ENCODE measurements at places on chromosomes 12 and 14.
A peak's percentile ranks its signal among the peaks of the same experiment; 100 is the strongest.

- DNase-seq, result peak; percentile 16
Measured at GRCh38 chr12:56040963-56041551, 661 bp upstream of the RPS26 start.

GRCh38 chr14:100288382-100289185, 17.7 kb downstream of the SLC25A29 start:
- no peak for DNase-seq

GRCh38 chr12:122106843-122107242, 28.3 kb downstream of the MLXIP start:
- DNase-seq, result no peak

- DNase-seq, result no peak
Measured at GRCh38 chr14:100498068-100498467, 89.1 kb downstream of the BEGAIN start.

- no peak for DNase-seq
Measured at GRCh38 chr12:546265-546919, 86.7 kb downstream of the B4GALNT3 start.

DNA sequence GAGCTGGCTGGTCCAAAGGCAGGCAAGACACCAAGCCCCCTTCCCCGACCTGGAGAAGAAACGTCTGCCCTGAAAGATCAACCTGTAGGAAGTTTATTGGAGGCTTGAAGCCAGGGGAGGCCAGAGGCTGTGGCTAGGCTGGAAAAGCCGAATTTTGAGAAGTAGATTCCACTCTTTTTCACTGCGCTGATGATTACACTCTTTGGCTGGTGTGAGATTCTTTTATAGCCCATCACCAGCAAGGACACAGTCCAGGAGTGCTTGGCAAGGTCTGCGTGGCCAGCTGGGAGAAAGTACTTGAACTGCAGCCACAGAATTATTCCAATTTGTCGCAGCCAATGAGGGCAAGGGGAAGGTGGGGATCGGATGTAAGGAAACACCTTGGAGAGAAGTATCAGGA, 45.0 kb downstream of the SYNE3 start:
- DNase-seq, result no peak

DNA sequence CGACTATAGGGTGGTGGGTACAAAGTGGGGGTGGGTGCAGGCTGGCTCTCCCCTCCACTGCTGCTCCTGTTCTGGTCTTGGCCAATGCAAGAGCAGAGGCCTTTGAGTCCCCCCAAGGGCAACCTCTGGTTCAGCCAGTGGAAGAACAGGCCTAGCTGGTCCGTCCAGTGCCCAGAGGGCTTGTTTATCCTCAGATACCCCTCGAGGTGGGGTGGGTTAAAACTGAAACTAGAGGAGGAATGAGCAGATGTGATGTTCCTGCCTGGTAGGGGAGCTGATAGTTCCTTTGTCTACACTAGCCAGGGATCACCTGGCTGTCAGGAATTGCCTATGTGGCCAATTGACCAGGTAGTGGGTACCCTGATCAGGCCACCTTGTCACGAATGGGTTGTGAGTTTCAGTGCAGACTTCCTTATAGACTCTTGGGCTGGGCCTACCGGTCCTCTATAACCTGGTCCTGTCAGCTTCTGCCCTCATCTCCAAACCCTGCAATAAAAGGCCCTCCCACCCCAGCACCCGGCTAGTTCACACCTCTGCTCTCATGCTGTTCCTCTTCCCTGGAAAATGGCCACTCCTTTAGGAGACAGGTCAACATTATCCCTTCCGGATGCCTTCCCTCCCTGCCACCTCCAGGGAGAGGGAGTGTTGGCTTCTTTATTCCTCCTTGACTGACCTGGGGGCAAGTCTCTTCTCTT, 10.7 kb upstream of the HSP90AA1 start:
- no peak for DNase-seq

- no peak for DNase-seq
Measured at GRCh38 chr14:23307687-23308644, 1.3 kb downstream of the BCL2L2 start.

DNA sequence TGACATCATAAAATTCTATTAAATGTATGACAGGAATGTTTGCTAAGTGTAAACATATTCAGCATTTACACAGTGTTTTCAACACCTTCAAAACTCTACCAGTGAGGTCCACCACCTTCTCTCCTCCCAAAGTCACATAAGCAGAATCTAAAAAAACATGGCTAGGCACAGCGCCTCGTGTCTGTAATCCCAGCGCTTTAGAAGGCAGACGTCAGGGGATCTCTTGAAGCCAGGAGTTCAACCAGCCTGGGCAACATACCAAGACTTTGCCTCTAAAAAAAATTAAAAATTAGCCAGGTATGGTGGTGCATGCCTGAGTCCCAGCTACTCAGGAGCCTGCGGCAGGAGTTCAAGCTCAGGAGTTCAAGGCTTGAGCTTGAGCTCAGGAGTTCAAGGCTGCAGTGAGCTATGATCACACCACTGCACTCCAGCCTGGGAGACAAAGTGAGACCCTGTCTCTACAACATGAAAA, 30.0 kb downstream of the NUMB start:
- DNase-seq, result no peak

DNA sequence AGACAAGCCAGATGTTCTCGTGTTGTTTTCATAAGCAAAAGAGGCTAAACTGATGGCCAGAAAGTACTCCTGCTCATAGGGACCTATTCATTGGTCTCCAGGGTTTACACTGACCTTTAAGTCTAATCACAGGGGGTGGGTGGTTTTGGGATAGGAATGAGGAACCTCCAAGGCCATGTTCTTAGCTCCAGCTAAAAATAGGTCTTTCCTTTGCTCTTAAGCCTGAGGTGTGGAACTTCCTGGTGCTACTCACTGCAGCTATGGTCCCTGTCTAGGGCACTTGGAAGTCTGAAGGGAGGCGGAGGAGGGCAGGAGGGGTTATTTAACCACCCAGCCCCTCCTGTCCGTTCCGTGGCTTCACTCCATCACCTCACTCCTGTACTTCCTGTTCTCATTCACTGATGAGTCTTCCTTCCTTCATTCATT, 18.6 kb downstream of the GPRC5A start:
- DNase-seq, result no peak

- DNase-seq, result no peak
Measured at GRCh38 chr12:92010853-92011701, 134.6 kb downstream of the BTG1 start.

DNA sequence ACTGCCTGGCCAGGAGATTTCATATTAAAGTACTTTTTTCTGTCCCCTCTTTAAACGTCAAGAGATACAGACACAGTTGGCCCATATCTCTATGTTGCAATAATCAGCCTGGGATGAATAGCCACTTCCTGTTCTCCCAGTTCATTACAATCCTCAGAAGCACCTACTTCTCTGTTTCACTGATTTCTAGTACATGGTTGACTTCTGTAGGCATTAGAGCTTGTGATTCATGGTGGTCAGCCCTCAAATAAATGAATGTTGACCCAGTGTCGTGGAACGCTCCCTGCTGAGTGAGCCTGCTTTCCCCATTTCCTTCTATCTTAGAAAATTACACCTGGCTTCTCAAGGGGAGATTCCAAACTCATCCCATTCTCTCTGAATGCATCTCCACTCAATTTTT, 416.7 kb downstream of the PDZRN4 start:
- DNase-seq, result no peak

GRCh38 chr12:131833896-131834641, 5.9 kb downstream of the MMP17 start:
- no peak for DNase-seq

DNA sequence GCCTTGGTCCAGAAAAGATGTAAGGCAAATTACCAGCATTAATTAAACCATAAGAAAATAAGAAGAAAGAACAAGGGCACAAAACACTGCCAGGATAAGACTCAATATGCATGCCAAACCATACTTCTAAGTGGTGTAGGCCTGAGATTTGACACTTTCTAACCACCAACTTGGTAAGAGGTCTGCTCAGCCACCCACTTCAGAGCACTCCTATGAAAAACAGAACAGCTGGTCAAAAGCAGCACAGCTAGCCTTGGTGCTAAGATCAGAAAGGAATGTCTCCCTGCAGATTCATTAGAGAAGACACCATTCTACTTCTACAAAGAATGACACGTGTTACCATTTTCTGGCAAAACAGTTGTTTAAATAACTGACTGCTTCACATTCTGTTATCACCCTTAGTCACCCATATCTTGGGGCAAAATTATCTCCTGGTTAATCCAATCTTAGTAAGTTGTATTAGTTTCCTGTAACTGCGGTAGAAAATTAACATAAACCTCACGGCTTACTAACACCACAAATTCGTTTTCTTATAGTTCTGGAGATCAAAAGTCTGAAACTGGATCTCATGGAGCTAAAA, 13.2 kb downstream of the RPS6KA5 start:
- DNase-seq, result no peak

DNA sequence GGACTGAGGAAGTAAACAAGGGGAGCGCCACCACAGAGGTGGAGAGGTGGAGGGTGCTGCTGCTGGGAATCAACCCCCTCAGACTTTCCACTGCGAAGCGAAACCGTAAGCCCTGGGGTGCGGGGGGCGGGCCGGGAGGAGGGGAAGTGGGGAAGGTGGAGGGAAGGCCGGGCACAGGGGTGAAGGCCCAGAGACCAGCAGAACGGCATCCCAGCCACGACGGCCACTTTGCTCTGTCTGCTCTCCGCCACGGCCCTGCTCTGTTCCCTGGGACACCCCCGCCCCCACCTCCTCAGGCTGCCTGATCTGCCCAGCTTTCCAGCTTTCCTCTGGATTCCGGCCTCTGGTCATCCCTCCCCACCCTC, at the start of gene LAG3:
Gene LAG3 (plus strand): TSS at position 190 of the 365 bp plus-strand sequence. CDS start 333 bp downstream, outside the sequence.
- DNase-seq, result no peak
